ENCODE measurements at places on chromosomes 7 and 10.

DNA sequence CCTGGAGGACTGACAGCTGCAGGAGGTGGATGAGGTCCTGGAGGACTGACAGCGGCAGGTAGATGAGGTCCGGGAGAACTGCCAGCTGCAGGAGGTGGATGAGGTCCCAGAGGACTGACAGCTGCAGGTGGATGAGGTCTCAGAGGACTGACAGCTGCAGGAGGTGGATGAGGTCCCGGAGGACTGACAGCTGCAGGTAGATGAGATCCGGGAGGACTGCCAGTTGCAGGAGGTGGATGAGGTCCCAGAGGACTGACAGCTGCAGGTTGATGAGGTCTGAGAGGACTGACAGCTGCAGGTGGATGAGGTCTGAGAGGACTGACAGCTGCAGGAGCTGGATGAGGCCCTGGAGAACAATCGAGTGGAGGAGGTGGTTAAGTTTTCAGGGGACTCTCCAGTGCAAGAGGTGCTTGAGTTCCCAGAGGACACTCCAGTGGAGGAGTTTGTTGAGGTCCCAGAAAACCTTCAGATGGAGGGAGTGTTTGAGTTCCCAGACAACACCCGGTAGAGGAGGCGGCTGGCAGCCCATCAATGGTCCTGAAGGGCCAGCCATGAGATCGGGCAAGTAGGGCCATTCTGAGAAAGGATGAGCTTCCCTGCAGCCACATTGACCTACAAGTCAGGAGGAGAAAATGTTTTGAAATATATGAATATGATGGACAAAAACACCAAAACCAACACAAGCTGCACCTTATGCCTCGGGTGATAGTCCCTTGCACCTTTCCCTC lies 4.7 kb upstream of the EIF5AL1 start:
- no peak for DNase-seq

DNA sequence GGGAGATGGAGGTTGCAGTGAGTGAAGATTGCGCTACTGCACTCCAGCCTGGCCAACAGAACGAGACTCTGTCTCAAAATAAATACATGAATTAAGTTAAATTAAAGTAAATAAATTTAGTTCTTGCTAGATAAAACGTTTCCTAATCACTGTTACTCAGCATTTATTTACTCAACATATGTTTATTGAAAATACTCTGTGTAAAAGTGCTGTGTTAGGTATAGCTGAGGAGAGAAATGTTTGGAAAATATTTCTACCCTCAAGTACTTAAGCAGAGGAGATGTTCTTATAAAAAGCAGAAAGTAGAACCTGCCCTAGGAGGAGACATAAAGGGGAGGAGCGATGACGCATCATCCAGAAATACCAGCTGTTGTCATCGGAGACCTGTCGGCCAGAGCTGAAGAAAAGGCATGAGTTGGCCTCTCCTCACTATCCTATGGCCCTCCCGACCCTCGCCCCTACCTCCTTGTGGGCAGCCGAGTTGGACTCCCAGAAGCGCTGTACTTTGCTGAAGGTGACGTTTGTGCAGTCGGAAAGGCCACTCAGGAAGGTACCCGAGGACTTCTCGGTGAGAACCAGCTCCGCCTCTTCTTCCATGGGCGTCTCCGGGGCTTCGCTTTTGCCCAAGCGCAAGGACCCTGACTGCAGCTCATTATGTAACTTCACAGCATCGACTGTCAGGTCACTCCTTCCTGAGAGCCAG lies 1.1 kb downstream of the RRP12 start:
- peak; percentile 5 for DNase-seq

GRCh38 chr7:77415476-77415822 lies 700 bp downstream of the GSAP start:
- DNase-seq = no peak

GRCh38 chr10:12237265-12238220 lies 41.6 kb downstream of the CDC123 start:
- no peak for DNase-seq

DNA sequence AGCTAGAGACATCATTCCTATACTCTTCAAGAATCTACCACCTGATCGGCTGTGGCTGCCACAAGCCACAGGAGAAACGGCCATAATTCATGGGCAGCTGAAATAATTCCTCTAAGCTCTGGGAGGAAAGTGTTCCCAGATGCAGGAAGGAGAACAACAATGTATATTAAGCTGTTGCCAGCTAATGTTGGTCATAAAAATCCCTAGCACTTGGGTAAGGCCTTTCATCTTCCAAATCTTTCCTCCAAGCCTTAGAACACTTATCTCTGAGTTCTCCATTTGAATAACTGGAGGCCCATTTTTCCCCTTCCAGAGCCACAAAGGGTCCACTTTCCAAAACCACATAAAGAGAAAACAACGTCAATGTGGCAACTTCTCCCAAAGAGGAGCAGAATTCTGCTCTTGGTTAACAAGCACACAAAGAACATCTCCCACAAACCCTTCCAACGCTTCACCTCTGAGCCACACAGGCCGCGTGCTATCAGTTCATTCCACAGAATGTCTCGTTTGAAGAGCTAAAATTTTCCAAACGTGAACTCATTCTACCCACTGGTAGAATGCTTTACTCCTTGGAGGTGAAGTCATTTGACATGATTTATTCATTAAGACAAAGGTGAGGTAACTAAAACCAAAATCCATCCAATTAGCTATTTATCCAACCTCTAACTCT lies 11.2 kb downstream of the KCNMA1 start:
- no peak for DNase-seq

DNA sequence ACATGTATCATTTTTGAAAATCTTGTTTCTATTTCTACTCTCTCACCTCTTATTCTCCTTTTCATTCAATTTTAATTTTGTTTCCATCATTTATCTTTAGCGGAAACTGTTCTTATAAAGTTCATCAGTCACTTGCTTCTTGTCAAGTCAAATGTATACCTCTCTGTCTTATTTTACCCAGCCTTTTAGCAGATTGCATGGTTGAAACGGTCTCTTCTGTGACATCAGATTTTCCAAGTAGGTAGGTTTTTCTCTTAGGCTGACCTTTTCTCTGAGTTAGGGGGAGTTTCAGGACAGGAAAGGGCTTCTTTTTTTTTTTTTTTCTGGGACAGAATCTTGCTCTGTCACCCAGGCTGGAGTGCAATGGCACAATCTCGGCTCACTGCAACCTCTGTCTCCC lies 195.5 kb downstream of the CDK14 start:
- DNase-seq = no peak

GRCh38 chr7:12092499-12093130 lies 118.5 kb upstream of the TMEM106B start:
- no peak for DNase-seq

- DNase-seq = peak; percentile 84
Measured at GRCh38 chr7:1555046-1555812, 776 bp downstream of the TMEM184A start.

GRCh38 chr10:22612318-22612717 lies 102.1 kb downstream of the PIP4K2A start:
- DNase-seq = no peak

DNA sequence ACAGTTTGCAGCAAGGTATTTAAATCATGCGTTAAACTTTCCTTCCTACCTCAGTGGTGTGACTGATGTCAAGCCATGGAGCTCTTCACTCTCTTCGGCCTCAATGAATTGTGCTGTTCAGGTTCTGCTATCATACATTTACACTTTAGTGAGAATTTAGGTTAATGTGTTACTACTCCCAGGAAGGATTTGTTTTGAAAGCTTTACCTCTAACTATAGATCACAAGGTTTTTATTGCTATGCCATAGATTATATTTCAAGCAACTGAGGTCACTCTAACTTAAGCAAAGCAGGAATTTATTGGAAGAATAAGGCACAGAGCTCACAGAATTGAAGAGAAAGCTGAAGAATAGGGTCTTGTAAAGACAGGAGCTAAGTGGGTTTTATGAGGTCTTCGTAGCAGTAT lies 11.0 kb upstream of the ADD3 start:
- DNase-seq = no peak

DNA sequence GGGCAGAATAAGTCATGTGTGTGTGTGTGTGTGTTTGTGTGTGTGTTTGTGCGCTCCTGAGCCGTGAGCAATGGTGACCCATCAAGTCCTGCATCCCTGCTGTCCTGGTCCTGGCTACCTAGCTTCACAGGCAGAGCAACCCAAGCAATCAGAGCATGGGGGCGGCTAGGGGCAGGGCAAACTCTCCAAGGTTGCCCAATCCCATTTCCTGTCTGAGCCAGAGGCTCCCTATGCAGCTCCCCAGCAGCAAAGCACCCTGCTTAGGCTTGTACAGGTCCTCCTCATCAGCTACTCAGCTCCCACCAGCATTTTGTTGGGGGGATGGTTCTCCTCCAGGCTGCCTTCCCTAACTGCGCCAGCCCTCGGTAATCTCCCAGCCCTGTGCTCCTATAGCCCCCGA lies 31.1 kb upstream of the CRHR2 start:
- no peak for DNase-seq

GRCh38 chr10:1521741-1522140 lies 215.6 kb downstream of the ADARB2 start:
- no peak for DNase-seq

GRCh38 chr7:96329241-96329640 lies 7.3 kb upstream of the SLC25A13 start:
- no peak for DNase-seq

- DNase-seq = no peak
Measured at GRCh38 chr7:122412883-122413282, 108.3 kb upstream of the FEZF1 start.

DNA sequence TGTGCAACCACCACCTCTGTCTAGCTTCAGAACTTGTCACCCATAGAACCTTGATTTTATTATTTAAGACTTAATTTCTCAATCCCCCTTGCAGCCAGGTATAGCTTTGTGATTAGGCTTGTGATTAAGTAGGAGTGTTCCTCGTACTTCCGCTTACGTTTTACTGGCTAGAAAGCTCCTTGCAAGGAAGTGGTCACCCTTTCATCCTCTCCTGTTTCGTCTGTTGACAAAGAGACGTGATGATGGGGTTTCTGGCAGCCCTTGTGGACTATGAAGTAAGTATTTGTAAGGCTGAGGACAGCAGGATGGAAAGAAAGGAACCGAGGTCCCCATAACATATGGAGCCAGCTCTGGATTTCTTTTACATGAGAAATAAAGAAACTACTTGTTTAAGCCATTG lies 86.5 kb upstream of the KDM7A start:
- DNase-seq = no peak

GRCh38 chr10:129912166-129912917 lies 51.7 kb downstream of the EBF3 start:
- DNase-seq = no peak

GRCh38 chr7:69919426-69920111 lies 321.3 kb downstream of the AUTS2 start:
- no peak for DNase-seq

GRCh38 chr10:120041807-120042559 lies 149.5 kb downstream of the SEC23IP start:
- peak; percentile 45 for DNase-seq

DNA sequence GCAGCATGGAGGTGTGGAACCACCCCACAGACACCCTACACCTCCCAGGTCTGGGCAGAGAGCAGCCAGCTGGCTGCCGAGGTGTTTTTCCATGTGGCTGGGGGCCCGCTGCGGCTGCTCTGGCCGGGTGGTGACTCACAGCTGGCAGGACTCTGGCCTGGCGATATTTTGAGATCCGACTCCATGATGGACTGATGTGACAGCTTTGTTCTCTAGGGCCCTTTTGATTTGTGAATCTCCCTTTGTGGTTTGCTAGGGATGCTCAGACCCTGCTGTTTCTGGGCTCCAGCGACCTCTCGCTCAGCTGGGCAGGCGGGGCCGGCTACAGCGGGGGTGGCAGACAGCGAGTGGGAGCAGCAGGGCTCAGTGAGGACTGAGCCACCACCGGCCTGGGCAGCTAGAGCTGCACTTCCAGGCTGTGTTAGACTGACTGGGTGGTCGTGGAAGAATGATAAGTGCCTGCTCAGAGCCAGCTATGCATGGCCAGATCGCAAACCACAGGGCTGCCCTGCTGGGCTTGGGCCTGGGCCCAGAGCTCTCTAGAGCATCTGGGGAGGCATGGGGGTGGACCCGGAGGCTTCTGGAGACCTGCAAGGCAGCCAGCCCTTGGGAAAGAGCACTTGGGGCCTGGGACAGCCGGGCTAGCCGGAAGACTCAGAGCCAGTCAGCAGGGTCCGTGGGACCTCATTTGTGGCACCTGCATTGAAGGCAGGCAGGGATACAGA lies 46.2 kb upstream of the GDF10 start:
- no peak for DNase-seq

DNA sequence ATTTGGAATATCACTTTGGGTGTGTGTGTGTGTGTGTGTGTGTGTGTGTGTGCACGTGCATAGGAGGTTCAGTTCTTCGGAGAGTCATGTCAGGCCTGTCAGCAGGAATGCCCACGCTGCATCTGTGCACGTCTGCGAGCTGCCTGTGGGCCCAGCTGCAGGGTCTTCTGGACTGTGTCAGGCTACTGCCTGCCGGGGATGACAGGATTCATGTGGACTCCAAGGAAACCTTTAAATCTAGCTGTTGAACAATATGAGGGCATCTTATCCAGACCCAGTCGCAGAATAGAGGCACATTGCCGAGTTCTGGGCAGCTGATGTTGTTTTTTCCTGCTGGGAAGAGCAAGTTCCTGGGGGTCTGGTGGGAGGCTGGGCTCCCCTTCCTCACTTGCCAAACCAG lies 19.0 kb downstream of the AQP1 start:
- no peak for DNase-seq

DNA sequence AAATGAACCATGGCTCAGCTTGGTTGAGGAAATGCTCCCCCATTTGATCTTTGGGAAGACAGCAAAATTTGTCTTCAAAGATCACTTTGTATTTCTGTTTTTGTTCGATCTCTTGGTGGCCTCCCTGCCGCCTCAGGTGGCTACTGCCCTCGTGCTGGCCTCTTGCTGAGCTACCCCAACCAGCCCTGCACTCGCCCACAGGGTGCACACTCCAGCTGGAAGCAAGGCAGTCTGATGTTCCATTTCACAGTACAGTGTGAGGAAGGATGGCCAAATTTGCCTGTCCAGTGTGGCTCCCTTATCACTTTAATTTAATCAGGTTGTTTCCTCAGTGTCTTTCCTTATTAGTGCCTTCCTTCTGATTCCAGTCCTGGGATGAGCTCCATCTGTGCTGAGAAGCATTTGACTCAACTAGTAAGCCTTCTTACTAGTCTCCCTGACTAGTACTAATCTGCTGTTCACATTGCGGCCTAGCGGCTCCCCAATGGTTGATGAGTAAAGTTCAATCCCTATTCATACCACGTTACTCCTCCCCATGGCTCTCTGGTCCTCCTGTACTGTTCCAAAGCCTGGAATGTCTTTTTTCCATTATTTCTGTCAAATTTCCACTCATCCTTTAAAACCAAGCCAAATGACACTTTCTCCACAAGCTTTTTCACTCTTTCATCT lies 8.2 kb downstream of the MYOF start:
- no peak for DNase-seq

- DNase-seq = no peak
Measured at GRCh38 chr7:23012908-23013714, 819 bp downstream of the HYCC1 start.

- DNase-seq = no peak
Measured at GRCh38 chr7:22317632-22318031, 39.3 kb downstream of the RAPGEF5 start.

GRCh38 chr7:90629297-90629918 lies 33.3 kb downstream of the CDK14 start:
- DNase-seq = peak; percentile 31

DNA sequence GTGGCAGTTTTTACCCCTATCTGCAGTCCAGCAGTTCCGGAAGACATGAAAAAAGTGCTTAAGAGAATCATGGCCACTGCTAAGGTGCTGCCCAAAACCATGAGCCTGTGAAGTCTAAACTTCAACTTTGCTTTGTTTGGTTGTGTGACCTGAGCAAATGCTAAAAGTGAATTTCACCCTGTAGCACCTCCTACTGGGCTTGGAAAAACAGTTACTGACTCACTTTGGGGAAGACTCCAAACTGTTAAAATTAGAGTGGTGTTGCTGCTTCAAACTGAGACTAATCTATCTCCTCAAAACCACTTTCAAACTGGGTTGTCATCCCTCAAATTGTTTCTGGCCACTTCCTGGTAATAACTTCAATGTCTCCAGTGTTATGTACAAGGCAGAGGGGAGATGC lies 21.3 kb downstream of the MKX start:
- peak; percentile 2 for DNase-seq

All from NCI-H524 (cell line).